Amniotic epithelial cell (primary cell): ENCODE measurements at places on chromosomes 6 and 20.

DNA sequence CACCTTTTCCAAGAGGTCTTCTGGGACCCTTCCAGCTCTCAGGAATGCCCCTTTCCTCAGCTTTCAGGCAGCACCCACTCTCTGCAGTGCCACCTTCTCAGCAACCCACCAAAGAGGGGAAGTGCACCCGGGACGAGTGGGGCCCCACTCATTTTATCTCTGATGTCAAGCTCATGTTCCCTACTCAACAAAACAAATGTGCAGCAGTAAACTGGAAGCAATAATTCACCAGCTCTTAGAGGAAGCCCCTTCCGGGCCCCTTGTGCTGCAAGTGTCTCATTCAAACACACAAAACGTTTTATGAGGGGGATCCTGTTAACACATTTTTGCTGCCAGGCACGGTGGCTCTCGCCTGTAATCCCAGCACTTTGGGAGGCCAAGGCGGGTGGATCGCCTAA, 13.6 kb downstream of the GFOD1 start:
- DNase-seq = no peak

- no peak for DNase-seq
Observed at GRCh38 chr6:21887231-21888185, 294.0 kb downstream of the SOX4 start.

DNA sequence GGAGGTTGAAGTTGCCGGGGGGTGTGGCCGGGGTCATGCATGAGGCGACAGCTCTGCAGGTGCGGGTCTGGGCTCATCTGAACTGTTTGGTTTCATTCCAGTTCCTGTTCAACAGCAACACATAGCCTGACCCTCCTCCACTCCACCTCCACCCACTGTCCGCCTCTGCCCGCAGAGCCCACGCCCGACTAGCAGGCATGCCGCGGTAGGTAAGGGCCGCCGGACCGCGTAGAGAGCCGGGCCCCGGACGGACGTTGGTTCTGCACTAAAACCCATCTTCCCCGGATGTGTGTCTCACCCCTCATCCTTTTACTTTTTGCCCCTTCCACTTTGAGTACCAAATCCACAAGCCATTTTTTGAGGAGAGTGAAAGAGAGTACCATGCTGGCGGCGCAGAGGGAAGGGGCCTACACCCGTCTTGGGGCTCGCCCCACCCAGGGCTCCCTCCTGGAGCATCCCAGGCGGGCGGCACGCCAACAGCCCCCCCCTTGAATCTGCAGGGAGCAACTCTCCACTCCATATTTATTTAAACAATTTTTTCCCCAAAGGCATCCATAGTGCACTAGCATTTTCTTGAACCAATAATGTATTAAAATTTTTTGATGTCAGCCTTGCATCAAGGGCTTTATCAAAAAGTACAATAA, 72.5 kb downstream of the PTPN1 start:
- DNase-seq = no peak

- DNase-seq = peak; percentile 25
Observed at GRCh38 chr6:131255911-131256310, 120.6 kb downstream of the AKAP7 start.

- no peak for DNase-seq
Observed at GRCh38 chr6:31531771-31532643, 3.2 kb downstream of the MCCD1 start.

GRCh38 chr20:4112481-4113421, 97.4 kb upstream of the RNF24 start:
- DNase-seq = peak; percentile 39

DNA sequence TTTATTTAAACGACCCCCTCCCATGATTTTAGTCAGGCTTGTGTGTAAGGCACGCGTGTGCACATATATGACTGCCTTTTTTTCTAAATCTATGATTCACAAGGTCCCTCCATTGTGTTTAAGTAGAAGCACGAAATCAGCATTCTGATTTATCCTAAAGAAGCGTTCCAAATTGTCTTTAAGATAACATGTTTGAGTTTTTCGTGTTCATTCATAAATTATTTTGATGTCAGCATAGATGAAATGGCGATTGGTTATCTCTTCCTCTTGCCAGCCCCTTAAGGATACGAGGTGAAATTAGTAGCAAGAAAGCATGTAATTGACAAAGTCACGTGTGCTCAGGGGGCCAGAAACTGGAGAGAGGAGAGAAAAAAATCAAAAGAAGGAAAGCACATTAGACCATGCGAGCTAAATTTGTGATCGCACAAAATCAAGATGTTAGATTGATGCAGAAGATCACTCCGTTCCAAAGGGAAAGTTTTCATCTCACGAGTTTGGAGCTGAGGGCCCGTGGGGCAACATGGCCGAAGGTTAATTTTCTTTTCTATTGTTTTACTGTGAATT, at the start of gene LIN28B:
LIN28B (plus strand) TSS at position 377 of the 564 bp plus-strand sequence; CDS start at position 521, 144 bp downstream.
- DNase-seq = no peak

- no peak for DNase-seq
Observed at GRCh38 chr6:12968290-12968689, 251.7 kb downstream of the PHACTR1 start.
